ENCODE measurements at places on chromosomes 3 and 15.

DNA sequence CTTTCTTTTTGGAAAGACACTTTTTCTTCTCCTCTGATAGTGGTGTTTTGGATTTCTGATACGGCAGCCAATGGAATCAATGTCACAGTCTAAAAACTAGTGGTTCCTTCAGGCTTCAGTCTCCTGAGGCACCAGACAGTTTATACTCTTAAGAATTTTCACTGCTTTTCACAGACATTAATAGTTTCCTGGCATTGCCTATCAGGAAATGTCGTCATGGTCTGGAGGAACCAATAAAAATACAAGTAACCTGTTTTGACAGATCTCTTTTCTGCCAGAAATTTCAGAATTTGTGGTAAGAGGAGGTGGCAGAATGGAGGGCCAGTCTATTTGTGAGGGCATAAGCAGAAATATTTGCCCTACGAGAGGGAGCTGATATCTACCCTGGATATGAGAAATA, 44.8 kb downstream of the FILIP1L start:
- no peak for DNase-seq

DNA sequence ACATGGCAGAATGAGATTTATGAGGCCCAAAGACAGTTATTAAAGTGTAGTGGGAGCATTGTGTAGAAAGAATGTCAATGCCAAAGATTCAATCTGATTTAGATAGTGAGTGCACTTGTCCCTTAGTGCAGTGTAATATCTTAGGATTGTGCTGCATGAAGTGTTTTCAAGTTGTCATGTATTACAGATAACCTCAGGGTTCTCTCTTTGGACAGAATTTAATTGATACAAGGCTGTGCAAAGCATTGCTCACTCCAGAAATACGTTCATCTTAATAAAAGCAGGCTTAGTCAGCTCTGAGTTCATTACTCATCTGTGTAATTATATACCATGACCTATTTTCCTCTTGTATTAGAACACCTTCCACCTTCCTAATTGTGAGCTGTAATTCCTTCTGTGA, 16.0 kb upstream of the GPR171 start:
- no peak for DNase-seq

GRCh38 chr3:4831580-4831950, 147.7 kb upstream of the BHLHE40 start:
- DNase-seq: no peak

GRCh38 chr3:146067048-146067447, 93.9 kb downstream of the PLOD2 start:
- no peak for DNase-seq

- no peak for DNase-seq
Observed at GRCh38 chr3:157650699-157651098, 147.5 kb upstream of the VEPH1 start.

DNA sequence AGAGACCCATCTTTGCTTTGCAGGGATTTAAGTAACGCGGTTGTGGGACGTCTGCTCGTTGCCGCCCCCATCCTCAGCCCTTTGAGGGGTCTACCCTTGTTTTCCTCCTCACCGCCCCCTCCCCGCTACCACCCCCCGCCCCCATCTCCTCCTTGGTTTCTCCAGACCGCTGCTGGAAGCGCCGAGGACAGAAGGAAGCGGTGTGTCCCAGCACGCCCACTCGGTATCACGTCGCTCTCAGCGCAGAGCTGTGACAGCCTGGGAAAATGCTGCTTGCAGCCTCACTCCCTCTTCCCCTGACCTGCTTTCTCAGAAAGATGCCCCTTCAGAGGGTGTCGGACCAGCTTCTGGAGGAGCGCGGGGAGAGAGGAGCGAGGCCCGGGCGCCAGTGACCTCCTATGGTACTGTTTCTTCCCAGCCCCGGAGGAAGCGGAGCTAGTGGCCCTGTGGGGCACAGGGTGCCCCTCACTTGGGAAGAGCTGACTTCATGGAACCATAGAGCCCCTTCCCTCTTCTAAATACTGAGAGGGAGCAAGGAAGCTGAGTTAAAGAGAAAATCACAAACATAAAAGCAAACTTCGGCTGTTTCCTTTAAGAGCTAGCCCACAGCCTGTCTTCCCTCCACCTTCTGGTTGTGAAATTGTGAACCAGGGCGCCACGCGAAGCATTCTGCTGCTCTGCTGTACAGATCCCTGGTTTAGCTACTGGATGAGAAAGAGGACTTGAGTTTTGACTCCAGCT, 698 bp downstream of the IL1RAP start:
- DNase-seq: peak; percentile 2

GRCh38 chr3:170488802-170489201, 70.1 kb downstream of the CLDN11 start:
- DNase-seq: no peak

DNA sequence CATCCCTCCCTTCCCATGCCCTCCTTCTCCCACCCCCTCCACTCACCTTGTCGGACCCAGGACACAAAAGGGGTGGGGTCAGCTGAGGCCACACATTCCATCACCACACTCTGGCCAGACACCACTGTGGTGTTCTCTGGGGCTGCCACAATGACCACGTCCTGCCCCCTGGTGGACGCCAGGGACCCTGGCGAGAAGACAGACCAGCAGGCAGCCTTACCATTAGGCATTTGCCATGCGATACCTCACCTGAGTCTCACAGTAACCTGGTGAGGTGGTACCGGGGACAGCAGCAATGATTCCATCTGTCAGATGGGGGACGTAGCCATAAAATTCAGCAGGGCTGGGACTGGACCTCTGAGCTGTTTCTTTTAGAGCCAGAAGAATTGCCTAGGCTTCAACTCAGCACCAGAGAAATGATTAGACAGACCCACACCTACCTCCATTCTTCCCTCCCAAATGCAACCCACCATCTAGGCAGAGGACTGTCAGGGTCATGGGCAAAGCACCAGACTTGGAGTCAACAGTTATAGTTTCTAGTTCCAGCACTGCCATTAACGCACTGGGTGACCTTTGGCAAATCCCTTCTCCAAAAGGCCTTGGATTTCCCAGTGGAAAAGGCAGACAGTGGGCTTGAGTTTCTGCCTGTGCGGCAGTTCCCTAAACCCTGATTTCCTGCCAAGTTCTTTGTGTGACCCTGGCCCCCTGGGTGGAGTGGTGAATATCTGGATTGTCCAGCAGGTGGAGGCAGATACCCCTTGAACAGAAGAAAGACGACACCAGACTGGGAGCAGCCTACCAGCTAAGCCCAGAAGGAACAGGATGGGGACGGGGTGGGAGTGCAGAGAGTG, 21.8 kb downstream of the IGDCC4 start:
- no peak for DNase-seq

DNA sequence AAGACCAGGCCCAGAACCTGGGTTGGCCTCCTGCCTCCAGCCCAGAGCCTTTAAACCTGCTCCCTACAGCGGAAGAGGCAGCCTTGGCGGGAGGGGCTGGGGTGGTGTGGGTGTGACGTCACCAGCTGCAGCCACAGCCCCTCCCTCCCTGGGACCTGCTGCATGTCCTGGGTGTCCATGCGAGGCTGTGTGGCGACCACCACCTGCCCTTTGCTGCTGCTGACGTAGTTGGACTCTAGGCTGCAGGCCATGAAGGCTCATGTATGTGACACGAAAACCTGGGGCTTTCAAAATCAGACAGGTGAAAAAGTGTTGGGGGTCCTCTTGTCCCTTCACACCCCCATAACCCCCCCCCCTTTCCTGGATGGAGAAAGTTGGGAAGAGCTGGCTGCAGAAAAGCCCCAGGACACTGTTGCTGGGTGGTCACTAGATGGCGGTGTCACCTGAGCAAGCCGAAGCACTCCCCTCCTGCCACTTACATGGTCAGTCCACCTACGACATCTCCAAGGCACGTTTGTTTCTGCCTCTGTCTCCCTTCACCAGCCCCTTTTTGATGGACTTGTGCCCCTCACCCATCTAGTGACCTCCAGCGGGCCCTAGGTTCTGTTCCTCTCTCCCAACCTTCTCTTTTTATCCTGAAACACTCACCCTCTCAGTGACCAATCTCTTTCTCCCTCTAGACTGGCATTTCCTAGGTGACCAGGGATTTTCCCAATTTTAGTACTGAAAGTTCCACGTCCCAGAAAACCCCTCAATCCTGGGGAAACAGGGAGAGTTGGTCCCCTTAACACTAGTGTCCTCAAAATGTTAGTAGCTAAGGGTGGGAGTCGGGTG, 35.2 kb downstream of the SLC6A20 start:
- no peak for DNase-seq

DNA sequence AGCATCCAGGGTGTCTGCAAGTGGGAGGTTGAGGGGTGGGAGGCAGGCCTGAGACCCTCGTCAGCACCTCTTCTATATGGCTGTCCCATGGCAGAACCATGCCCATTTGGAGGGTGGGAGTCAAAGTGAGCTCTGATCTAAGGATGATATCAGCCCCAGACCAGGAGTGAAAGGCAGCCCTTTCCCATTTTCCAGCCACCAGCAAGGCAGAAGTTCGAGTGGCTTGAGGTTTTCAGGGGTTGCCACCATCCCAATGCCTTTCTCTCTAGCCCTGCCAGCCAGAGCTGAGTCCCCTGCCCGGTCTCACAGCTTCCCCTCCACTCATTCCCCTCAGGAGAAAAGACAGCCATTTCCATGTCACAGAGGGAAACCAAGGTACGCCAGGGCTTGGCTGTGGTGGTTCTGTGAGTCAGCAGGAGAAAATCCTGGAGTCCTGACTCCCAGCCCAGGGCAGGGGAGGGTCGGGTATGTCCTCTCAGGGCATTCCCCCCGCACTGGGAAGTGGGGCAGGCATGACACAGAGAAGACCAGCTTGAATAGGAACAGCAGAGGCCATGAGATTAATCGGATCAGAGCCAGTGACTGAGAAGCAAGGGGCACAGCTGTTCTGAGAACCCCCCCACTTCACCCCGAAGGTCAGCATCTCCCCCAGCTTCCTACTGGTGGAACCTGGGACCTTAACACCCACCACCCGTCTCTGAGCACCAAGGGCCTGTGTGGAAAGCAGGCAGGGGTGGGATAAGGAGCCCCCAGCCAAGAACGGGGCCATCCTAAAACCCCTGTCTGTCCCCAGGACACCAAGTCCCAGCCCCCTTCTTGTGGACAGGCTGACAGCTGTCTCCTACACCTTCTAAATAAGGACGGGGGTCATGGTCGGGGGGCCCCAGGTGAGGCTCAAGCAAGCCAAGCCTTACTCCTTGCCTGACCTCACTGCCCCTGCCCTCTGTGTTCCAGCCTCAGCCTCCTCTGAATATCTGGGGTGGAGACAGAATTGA, 965 bp upstream of the SLC38A3 start:
- DNase-seq: no peak

DNA sequence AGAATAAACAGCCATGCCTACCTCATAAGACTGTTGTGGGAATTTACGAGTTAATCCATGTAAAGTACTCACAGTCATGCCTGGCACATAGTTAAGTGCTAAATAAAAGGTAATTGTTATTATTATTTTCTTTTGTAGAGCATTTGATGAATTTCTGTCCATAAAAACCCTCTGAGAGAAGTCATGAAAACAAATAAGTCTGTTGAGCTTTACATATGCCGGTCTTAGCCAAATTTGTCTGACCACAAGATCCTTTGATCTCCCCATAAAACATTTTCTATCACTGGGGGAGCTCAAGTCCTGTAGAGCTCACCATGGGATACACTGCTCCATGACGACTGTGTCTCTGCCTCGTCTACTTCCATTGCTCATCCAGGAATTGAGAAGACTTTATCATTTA, 114.0 kb downstream of the MAGI1 start:
- no peak for DNase-seq

DNA sequence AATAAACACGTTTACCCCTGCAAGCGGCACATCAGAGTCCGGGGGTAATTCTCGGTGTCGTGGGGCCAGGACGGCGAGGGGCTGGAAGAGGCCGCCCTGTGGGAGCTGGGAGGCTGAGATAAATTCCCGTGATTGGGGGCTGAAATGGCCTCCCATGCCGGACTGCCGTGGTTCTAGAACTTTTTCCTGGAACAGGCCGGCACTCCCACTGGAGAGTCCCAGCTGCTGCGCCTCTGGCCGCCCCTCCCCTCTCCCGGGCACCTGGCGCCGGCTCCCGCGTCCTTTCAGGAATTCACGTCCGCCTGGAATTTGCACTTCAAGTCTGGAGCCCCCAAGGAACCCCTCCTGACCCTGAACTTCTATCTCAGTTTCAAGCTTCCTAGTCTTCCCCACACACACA, 10.8 kb upstream of the LRRC2 start:
- no peak for DNase-seq

DNA sequence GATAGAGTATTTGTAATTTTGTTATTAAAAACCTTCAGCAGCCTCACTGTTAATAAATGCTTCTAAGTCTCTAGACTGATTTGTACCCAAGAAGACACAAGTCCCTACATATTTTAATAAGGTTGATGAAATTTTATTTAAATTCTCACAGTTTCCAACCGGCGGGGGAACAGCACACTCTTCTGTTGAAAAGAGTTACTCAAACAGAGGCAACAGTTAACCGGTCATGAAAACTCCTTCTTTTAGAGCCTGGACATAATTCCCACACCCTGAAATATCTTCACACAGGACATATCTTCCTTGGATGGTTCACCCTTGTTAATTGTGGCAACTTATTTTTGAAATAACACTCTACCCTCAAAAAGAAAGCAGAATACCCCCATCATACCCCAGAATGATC, 278.8 kb downstream of the FOXP1 start:
- DNase-seq: no peak

DNA sequence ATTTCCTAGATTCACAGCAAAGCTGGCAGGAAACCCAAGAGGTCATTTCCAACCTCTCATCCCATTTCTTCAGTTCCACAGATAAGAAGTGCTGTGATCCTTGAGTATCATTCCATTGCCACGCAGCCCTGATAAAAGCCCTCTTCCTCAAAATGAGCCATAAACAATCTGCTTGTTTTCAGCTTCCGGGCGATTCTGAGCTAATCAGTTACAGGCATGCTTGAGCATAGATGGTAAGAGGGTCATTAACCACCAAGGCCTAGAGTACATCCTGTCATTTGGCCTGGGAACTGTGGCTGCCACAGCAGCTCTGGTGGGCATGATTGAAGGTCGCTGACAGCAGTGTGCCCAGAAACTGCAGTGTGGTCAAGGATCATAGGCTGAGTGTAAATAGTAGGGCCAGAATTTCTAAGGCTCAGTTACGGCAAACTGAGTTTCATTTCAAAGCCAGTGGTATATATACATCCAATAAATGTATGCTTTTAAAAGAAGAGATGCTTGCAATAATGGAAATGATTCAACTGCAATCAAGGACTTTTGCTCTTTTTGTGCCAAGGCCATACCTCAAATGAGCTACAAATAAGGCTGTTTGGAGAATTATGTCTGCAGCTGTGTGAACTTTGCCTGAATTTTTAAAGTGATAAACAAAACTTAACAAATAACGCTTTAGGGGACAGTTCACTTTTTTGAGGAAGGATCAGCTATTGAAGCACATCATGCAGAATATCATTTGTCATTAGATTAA, 47.3 kb downstream of the P3H2 start:
- no peak for DNase-seq

- DNase-seq: no peak
Observed at GRCh38 chr3:158106766-158107471, 699 bp upstream of the SHOX2 start.

DNA sequence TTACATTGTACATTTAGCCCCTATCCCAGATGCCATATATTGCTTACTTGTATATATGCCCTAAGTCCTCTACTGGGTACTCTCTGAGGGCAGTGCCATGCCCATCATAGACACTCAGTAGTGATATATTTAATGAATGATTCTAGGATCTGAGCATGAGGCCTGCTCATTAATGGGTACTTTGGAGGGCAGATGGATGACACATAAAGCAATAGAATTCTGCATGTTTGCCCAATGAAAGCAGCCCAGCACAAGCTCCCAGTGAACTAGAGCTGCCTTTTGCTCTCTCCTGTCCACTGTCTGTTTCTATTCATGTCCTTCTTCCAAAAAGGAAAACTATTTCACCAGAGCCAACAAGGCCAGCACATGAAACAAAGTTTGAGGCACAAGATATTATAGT, 63.9 kb downstream of the TGFBR2 start:
- DNase-seq: no peak

- no peak for DNase-seq
Observed at GRCh38 chr3:119211193-119211592, 29.5 kb downstream of the B4GALT4 start.

All from stimulated activated CD8-positive, alpha-beta memory T cell treated with anti-CD3 and anti-CD28 coated beads, Interleukin-15, amount 100 ng/mL, for 4 hours (primary cell).